Activated CD8-positive, alpha-beta memory T cell treated with anti-CD3 and anti-CD28 coated beads for 36 hours (primary cell): ENCODE measurements at places on chromosomes 5 and 9. TPM values are rescaled to one million over a fixed set of nuclear protein-coding genes. Genes with fewer than 3 reads are reported as not detected.

Gene SAPCD2
- 16.5 TPM for total RNA-seq

Gene PCDHB15
- not detected for total RNA-seq

Gene IFNA21
- not detected for total RNA-seq

Gene PRDM9
- not detected for total RNA-seq

Gene ADAMTS6
- total RNA-seq: 1.3 TPM

Gene SLC46A2
- not detected for total RNA-seq

Gene RAPGEF6
- 23.2 TPM for total RNA-seq

Gene QRFP
- not detected for total RNA-seq

Gene SSNA1
- total RNA-seq: 103 TPM

Gene GPR151
- total RNA-seq: not detected

Gene OR1J2
- not detected for total RNA-seq

Gene CENPP
- total RNA-seq: 21.5 TPM

Gene ALAD
- total RNA-seq: 20.1 TPM

Gene NDST1
- 3.2 TPM for total RNA-seq

Gene HTR4
- total RNA-seq: not detected

Gene ANKRD18B
- 1.1 TPM for total RNA-seq

Gene DMRT3
- total RNA-seq: not detected

Gene ST8SIA4
- 45.3 TPM for total RNA-seq

Gene RNF183
- not detected for total RNA-seq

Gene WNT8A
- total RNA-seq: not detected

Gene PCDHGB1
- not detected for total RNA-seq

Gene DCANP1
- not detected for total RNA-seq

Gene NUTM2F
- not detected for total RNA-seq
